ENCODE measurements at places on chromosomes 7 and 10. TPM values are rescaled to one million over a fixed set of nuclear protein-coding genes. Genes with fewer than 3 reads are reported as not detected.

The PITX3 gene
- total RNA-seq, result not detected

The GRB10 gene
- 36.5 TPM for total RNA-seq

The VAX1 gene
- not detected for total RNA-seq

The ARHGAP21 gene
- total RNA-seq, result 81.4 TPM

The FKBP9 gene
- 129 TPM for total RNA-seq

The SMKR1 gene
- total RNA-seq, result not detected

DNA sequence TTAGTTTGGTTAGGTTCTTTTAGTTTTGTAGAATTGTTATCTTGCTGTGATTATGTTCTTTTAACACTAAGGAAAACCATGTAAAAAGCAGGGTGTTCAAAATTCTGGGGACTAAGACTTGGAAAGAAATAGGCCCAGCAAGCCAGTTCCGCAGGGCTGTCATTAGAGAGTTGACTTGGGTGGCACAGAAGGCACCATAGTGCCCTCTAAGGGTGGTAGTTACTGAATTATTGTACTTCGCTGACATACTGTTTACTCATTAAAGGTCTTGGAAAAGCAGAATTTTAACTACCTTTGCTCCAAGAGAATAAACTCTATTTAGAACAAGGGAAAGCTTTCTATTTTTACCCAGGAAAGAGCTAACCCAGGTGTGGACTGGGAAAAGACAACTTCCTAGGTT, 86.5 kb downstream of the OTUD1 start:
- DNase-seq, result no peak

DNA sequence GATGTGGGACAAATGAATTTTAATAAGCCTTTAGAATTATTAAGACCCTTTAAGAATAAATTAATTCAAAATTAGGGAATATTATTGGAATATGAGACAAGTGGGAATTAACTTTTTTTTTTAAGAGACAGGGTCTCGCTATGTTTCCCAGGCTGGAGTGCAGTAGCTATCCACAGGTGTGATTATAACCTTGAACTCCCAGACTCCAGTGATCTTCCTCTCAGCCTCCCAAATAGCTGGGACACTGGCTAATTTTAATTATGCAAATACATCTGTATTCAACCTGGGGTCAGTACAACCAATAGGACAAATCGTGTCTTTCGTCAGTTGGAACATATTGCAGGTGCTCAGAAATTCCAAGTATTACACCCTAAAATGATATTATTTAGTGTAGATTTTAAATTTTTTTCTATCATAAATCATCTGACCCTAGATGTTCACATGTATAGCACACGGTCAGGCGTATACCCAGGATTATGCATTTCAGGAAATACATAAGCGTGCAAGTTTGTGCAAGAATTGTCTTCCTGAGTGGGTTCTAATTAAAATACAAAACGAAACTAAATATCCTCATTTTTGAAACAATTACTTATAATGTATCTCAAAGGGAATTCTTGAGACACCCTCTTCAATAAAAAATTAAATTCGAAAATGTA, 1.2 kb downstream of the NT5C3A start:
- no peak for DNase-seq

- DNase-seq, result no peak
Observed at GRCh38 chr7:20504060-20504459, 111.4 kb upstream of the ABCB5 start.

GRCh38 chr10:103841519-103841918, 13.9 kb downstream of the SH3PXD2A start:
- DNase-seq, result no peak

DNA sequence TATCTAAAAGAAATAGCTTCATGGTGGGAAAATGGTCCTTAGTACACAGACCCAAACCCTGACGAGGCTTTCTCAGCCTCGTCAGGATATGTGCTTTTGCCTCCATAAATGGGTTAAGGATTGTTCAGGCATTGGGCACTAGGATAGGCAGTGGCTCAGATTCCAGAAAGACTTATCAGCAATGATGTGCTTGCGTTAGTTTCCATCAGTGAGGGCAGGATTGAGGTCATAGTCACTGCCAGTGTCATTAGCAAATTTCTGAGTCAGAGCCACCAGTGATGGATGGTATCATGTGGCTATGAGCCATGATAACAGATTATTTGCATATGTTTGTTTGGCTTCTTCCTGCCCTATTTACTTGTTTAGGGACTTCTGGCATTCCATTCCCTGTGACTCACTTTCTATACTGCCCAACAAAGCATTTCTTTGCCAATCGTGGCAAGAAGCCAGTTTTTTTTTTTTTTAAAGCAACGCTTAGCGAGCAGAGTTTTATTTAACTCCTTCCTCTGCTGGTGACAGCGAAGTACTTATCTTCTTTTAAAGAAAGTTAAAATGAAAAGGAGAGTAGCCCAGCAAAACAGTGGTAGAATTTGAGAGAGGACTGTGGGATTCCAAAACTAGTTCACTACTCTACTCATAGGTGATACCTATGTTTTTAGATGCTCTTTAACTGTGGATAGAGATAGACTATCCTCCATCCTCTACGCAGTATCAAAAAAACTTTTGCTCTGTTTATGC, 44.4 kb downstream of the MYPN start:
- DNase-seq, result no peak

GRCh38 chr10:128990986-128991385, 476.1 kb upstream of the MGMT start:
- DNase-seq, result no peak

- no peak for DNase-seq
Observed at GRCh38 chr10:44422570-44423101, 37.7 kb upstream of the CXCL12 start.

DNA sequence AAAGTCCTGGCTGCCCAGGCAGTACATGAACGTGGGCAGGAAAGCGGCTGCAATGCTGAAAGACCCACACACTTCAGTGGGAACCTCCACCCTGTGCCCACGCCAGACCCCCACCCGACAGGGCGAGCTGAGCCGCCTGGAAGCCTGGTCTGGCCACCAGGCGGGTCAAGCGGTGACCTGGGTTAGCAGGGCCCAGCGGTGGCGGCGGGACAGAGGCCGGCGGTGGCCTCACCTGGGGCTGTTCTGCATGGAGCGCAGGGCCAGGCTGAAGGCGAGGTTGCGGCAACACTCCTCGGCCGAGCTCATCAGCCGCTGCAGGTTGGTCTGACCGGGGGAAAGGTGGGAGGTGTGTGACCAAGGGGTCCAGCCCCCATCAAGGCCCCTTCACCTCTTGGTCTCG, 11.6 kb upstream of the MICALL2 start:
- no peak for DNase-seq

- DNase-seq, result no peak
Observed at GRCh38 chr7:116630357-116630756, 41.6 kb upstream of the MET start.

DNA sequence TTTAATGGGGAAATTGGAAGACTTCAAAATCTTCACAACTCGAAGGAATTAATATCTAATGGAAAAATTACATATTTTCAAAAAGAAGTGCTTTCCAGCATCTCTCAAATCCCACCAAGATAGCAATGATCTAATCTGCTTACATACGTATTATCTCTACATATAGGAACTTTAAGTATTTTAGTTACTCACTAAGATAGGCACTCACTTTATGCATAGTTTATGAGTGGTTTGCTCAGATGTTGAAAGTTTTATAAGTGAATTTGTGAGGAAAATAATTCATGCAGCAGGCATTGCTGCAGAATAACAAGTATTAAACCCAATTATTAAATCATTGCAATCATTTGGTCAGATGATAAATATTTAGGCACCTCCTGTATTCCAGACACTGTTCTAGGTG, 2.3 kb upstream of the CYTH3 start:
- DNase-seq, result no peak

DNA sequence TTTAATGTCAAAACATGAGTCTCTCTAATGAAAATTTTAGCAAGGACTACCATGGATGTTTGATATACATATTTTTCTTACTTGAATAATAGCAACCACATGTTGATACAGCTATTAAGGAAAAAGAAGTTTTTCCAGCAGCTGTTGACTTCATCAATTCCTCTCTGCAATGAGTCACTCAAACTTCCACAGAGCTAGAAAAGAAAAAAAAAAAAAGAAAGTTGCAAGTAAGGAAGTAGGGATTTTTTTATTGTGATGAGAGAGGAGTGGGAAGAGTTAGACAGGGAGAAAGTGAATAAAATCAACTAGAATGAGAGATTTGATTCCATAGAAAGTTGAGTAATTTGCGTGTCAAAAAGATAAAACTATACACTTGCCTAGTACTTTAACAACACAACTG, 46.2 kb downstream of the CAV1 start:
- no peak for DNase-seq

Data from upper lobe of left lung (tissue), 6 donors.